ENCODE measurements at places on chromosomes 12 and 14. TPM values are rescaled to one million over a fixed set of nuclear protein-coding genes. Genes with fewer than 3 reads are reported as not detected.

- H3K4me1 ChIP-seq: peaks cover 6% of the 10 kb centered on the region
- H3K36me3 ChIP-seq: peaks cover 12% of the 10 kb centered on the region
- H3K4me3 ChIP-seq: no peak overlapping the region
- no peak overlapping the region for H3K27ac ChIP-seq
These were observed 57.0 kb upstream of the REP15 start for GRCh38 chr12:27639265-27639664.

DNA sequence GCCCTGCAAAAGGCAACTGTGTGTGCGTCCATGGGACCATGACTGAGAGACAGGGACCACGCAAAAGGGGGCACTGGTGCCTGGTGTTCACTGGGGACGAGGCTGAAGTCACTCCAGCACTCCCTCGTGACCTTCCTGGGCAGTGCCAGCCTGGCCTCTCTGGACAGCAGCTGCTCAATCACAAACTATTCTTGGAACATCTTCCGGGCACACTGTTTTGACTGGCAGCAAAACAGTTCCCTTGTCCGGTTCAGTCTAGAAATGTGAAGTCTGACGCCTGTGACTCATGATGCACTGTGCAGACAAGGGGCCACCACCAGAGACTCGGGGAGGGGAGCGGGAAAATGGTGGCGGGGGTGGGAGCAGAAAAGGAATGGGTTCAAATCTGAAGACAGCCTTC is 20.8 kb downstream of the SNRNP35 start:
- H3K4me3 ChIP-seq: no peak overlapping the region
- H3K36me3 ChIP-seq: no peaks in the 10 kb centered on the region
- DNase-seq: peak; percentile 32
- no peaks in the 10 kb centered on the region for H3K4me1 ChIP-seq

The KRT77 gene
- polyA plus RNA-seq: not detected

The CLEC6A gene
- polyA plus RNA-seq: not detected

DNA sequence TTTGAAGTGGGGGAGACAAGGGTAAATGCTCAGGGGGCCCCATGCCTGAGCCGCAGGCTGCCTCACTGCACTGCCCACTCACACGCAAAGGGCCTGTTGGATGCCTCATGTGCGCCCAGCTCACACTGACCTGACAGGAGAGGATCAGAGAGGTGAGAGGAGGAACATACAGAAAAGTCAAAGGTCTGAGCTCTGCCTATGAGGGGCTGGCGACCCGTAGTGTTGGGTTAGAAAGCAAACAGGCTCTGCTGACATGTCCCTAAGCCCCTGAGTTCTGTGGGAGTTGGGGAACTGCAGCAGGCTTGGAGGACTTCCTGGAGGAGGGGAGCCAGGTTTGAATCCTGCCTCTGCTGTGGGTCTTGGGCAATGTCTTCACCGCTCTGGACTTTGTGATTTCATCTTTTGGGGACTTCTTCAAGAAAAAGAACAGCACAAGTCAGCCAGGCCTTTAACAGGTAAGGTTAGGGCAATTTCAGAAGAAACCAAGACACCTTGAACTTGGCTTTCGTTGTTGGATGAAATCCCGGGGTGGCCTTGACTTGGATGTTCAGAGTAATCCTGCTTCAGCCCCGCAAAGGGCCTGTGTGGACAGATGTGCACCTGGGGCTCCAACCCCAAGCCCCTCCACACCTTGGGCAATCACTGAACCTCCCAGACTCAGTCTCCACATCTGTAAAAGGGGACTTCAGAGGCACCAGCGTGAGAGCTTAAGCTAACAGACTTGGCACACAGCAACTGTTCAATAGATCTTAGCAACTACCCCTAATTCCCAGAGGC is 116.8 kb downstream of the SCARB1 start:
- DNase-seq: no peak
- peaks cover 22% of the 10 kb centered on the region for H3K4me1 ChIP-seq
- peak overlapping the region; percentile 54 for H3K27ac ChIP-seq
- H3K27me3 ChIP-seq: no peaks in the 10 kb centered on the region
- no peak overlapping the region for H3K4me3 ChIP-seq

The SELPLG gene
- 6.2 TPM for polyA plus RNA-seq

Measured in GM23248 (cell line).